Activated CD4-positive, alpha-beta T cell treated with anti-CD3 and anti-CD28 coated beads, Interleukin-2, amount 50 U/mL, for 48 hours (primary cell): ENCODE measurements at places on chromosomes 5 and 9.

GRCh38 chr9:104993291-104993963 is 65.5 kb upstream of the ABCA1 start:
- DNase-seq = no peak

DNA sequence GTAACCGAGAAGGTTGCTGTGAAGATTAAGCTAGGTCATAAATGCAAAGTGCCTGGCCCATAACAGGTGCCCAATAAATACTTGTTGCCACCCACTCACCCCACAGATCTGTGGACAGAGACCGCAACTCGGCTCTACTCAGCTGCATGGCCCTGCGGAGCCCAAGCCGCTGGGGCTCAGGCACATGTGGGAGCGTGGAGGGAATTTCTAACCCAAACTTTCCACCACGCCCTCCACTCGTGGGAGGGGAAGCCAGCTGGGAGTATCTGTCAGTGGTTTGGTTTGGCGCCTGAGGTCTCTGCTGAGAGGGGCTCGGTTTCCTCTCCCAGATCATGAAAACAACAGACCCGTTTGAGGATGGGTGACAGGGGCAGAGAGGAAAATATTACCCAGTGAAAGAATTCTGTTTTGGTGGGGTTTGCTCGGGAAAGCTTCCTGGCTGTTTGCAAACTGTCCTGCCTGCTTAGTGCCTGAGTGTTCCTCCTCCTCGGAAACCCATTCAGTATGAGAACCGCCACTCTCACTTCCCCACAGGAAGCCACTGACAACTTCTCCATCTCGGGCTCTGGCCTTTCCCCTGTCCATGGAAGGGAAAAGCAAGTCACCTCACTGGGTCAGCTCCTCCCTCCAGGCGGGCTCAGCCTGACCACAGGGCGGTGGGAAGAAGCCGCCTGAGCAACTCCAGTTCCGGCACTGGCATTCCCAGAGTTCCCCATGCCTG is 60.1 kb downstream of the RGS3 start:
- DNase-seq = peak; percentile 85

- no peak for DNase-seq
These were observed 1610.1 kb upstream of the ACO1 start for GRCh38 chr9:30774326-30774725.

- DNase-seq = no peak
These were observed 133.0 kb downstream of the SMC2 start for GRCh38 chr9:104227108-104227507.

GRCh38 chr5:167790462-167791260 is 500.8 kb upstream of the WWC1 start:
- no peak for DNase-seq

DNA sequence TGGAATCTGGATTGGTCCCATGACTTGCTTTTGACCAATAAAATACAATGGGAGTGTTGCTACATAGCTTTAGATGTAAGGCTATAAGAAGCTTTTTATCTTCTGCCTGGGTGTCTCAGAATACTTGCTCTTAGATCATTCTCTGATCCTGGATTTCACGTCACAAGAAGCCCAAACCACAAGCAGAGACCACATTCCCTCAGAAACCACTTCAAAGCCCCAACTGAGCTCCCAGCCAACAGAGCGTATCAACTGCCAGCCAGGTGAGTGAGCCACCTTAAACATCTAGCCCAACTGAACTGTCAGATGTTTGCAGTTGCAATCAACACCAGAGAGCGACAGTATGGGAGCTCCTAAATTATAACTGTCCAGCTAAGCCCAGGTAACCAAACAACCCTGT is 687.1 kb downstream of the TLE1 start:
- no peak for DNase-seq

GRCh38 chr9:79776581-79776980 is 204.8 kb downstream of the TLE4 start:
- DNase-seq = no peak

DNA sequence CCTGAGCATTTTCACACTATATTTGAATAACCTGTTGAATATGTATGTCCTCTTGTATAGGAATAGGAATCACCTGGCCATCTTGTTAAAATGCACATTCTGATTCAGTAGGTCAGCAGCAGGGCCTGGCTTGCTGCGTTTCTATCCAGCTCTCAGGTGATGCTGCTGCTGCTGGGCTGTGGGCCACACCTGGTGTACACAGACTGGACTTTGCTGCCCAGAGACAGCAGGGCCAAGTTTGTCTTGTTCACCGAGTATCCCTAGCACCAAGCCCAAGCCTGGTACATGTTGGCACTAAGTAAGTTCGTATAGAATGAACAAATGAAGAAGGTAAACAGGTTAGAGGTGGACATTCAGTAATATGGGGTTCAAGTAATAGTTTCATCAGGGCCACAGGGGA is 151.3 kb downstream of the SPOCK1 start:
- DNase-seq = no peak

GRCh38 chr5:172499287-172499686 is 45.0 kb upstream of the SH3PXD2B start:
- no peak for DNase-seq

DNA sequence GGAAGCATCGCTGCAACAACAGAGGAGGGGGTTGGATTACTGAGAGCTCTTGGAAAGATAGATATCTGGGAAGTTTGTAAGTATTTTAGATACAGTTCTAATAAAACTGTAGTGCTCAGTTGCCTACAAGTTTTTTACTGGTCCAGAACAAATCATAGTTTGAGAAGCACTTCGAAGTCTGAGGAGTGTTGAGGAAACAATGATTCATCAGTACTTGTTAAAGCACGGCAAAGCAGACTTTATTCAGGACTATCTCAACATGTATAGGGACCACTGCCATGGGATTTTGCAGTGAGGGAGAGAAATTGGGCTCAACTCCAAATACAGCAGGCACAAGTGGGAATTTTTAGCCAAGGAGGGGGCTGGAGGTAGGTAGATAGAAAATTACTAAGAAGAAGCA is 25.3 kb upstream of the RECK start:
- DNase-seq = no peak

DNA sequence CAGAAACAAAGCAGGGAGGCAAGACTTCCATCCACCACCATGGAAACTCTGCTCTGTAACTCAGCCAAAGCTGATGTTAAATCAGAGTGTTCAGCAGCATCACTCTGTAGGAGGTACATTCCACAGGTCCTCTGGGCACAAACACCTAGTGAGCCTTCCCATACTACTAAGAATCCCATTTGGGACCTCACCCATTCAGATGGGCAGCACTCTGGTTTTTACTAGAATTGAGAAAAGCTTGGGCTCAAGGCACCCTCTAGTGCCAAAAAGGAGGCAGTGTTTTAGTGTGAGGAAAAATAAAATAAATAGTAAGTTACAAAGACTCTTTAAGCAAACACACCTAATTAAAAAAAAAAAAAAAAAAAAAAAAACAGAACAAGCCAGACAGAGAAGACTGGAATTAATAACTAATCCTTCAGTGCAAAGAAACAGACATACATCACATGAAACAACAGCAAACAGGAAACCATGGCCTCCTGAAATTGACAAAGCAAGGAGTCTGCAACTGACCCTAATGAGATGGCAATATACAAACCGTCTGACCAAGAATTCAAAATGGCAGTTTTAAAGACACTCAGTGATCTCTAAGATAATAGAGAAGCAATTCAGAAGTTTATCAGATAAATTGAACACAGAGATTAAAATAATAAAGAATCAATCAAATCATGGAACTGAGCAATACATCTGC is 159.5 kb downstream of the GNA14 start:
- DNase-seq = no peak

GRCh38 chr5:40437452-40437861 is 242.3 kb upstream of the PTGER4 start:
- no peak for DNase-seq

GRCh38 chr9:2170722-2171121 is 155.6 kb downstream of the SMARCA2 start:
- no peak for DNase-seq

GRCh38 chr5:173963182-173963838 is 25.7 kb upstream of the C5orf47 start:
- no peak for DNase-seq

DNA sequence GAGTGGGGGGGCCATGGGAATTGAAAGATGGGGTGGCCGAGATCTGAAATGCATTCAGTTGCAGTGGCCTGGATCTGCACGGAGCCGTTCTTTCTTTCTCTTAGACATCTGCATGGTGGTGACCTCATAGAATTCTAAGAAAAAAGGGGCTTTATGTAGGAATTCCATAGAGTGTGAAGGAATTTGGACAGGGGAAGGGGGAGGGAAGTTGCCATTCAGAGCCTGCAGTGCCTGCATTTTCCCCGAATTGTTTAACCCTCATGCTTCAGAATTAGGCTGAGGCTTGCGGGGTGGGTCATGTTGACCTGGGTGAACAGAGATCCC is 4.9 kb downstream of the NEK6 start:
- DNase-seq = no peak

DNA sequence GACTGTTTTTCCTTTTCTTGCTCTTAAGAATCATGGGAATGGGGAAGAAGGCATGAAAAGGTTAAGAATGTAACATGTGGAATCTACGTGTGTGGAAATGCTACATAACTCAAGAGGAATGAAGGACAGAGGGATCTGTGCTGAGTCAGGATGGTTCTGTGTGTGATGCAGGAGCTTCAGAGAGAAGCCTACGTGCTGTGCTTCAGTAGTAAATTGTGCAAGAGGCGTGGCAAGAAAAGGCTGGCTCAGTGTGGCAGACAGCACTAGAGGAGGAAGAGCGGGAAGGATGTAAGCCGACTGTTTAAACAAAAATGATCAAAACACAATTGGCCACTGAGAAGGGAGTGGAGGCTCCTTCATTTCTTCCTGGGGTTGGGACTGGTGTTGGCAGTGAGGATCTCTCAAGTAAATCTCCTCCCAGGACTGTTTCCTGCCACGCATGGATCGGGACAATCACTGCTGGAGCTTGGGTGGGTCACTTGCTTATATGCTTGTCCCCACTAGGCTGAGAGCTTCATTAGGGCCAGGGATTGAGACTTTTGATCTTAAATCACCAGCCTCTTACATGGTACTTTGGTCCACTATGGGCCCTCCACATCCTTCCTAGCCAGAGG is 59.4 kb upstream of the BASP1 start:
- DNase-seq = no peak

DNA sequence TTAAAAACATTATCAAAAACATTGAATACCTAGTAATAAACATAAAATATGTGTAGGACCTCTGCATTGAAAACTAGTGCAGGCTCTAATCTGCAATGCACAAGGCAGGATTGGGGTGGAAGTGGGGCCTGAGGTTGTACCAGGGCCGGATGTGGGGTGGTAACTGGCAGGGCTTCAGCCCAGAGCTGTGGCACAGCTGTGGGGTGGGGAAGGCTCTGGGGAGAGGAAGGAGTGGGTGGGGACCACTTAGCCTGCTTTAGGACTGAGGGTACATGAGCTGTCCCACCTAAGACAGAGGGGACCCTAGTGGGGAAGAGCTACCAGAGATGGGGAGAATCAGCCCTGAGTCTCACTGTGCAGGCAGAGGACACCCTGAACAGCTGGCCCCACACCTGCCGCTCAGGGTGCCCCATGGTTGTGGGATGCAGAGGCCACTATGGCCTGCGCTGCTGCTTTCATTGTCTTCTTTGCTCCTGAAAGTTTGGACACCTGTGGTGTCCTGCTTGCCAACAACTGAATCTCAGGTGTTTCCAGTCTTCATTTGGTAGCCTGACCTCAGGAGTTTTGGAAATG is 311.4 kb downstream of the TLE4 start:
- peak; percentile 10 for DNase-seq

GRCh38 chr9:122835313-122835731 is 6.9 kb upstream of the PDCL start:
- DNase-seq = peak; percentile 13

DNA sequence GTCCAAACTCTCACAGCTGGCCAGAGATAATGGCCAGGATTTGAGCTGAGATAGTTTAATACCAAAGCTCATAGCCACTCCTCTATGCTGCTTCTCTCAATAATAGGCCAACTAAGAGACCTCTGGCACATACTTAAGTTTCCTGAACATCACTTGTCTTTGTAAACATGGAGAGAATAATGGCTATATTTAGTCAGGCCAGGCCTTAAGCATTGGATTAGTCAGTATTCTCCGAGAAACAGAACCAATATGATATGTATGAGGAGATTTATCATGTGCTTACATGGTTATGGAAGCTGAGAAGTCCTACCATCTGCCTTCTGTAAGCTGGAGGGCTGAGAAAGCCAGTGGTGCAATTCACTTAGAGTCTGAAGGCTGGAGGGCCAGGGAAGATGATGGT is 45.4 kb downstream of the CFAP95 start:
- no peak for DNase-seq

GRCh38 chr5:151227918-151228447 is 4.1 kb upstream of the CCDC69 start:
- no peak for DNase-seq

DNA sequence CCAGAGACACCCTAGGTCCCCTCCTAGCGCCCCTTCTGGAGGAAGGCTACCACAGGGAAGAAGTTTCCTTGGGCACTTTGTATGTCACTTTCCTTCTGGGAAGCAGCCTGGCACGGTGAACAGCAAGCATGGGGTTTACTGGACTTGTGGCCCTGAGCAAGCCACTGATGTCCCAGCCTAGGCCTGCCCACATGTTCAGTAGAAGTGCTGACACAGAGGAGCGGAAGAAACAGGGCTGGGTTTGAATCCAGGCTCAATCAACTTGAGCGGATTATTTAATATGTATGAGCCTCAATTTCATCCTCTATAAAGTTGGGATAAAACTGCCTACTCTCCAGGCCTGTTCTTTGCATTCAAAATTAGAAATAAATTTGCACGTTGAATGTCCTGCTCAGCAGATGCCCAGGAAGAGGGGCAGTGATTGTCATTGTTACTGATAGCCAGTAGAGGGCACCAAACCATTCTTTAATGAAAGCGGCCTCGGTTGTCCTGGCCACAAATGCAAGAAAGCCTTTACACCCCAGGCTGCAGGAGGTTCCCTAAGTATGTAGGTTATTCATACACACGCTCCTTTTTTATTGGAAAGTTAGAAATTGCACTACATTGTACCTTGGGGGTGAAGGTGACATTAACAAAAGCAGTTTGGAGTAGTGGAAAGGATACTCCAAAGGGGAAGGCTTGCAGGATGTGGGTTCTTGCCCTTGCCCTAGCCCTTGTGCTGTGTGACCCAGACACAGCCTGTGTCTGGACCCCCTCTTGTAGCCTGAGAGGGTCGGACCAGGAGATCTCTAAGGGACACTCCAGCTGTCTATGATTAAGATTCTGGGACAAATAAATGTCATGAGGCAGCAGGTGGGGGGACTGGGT is 13.4 kb upstream of the XPA start:
- peak; percentile 41 for DNase-seq

GRCh38 chr9:91130796-91131318 is 230.9 kb downstream of the AUH start:
- DNase-seq = no peak

- no peak for DNase-seq
These were observed 285.8 kb downstream of the ISL1 start for GRCh38 chr5:51669095-51669494.

DNA sequence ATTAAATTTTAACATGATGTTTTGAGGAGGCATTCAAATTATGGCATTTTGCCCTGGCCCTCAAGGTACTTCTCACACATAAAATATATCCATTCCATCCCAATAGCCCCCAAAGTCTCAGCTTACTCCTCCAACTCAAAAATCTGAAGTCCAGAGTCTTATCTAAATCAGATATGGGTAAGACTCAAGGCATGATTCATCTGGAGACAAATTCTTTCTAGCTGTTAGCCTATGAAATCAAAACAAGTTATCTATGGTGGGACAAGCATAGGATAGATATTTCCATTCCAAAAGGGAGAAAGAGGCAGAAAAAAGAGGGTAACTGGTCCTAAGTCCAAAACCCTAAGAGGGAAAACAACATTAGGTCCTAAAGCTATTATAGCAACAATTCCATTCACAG is 408.4 kb downstream of the ZNF608 start:
- DNase-seq = no peak
